ENCODE measurements at places on chromosomes 2 and 18.

DNA sequence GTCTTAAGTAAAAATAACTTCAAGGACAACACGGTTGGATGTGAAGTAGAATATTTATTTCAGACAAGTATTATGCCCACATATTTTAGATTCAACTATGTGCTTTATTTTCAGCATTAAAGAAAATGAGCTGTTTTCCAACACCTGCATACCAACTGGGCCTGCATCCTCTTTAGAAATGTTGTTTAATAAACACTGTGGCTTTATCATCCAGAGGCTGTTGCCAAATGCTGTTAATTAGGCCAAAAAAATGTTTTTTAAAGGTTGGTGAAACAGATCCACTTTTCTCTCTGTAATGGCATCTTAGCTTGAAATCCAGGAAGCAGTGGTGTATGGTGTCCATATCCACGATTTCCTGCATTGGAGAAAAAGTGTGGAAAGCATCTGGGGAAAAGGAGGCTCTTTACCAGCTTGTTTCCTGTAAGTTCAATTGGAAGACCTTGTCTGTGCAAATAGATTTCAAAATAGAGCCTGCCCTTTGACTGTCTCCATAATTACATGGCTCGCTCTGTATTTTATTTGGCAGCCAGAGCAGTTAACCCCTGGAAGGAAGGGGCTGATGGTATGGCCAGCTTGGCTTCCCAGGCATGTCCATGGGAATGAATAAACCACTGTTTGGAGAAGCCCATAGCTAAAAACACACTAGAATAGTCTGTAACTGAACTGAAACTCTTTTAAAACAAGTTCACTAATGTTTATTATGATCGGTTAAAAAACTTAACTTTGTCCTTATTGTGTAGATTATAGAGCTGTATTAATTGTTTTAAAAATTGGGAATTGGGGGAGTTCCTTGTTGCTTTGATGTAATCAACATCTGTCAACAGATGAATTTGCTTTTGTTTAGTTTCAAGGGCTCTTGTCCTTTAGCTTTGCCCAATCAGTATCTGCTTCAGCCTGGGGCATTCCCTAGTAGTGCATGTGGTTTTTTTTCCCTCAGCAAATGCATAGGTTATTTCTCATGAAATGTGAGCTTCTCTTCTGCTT, 33.0 kb upstream of the DLX1 start:
- DNase-seq, result peak; percentile 22

DNA sequence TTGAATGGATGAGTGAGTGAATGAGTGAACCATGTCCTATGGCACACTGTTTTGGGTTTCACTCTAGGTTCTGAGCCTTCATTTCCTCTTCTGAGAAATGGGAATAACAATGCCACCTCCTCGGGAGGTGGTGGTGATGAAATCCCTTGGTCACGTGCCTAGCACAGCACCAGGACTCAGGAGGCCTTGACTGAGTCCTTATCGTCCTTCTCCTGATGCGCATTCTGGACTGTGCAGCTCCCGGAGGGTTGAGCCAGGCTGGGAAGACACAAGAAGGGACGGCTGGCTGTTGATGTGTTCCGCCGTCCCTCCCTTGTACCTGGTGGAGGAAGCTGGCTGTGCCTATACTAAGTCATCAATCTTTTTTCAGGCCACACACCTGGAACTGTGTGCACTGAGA, 437.3 kb downstream of the ZNF521 start:
- DNase-seq, result no peak

DNA sequence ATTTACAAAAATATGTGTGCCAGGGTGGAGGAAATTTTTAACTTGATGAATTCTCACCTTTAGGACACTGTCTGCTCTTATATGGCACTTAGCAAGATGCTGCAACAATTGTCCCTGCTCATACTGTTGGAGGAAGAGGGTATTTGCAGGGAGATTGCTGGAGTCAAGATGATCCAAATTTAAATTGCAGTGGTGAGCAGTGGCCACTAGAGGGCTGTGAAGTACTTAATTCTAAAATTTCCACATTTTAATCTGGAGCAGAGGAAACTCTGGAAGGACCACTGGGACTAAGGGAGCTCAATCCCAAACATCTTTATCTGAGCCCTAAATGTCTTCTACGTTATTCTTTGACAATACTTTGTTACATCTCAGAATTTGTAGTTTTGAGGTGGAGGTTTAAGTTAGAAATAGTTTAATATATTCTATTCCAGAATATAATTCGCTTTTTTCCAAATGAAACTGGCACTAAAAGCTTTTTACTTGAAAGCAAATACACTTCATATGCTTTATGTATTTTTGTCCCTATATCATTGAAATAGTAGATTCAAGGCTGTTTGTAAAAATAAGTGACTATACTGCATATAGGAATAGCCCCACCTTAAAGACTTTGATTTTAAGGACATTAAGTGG, 33.0 kb upstream of the PTH2R start:
- DNase-seq, result peak; percentile 24

DNA sequence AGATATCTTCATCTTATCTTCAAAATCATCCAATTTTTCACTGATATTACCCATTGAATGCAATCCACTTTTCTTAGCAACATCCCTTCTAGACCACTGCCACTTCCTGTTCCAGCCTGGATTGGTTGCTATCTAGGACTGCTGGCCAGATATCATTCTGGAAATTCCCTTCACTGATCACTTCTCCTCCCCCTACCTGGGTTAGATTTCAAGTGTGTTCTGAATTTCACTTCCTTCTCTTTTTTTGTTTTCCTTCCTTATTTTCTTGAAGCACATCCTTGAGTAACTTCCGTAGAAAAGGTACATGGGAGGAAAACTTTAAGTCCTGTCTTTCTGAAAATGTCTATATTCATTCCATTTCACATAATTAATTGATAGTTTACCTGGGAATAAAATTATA, 82.0 kb upstream of the IL1R2 start:
- DNase-seq, result no peak

- no peak for DNase-seq
These were observed 64.7 kb upstream of the EDAR start for GRCh38 chr2:109053716-109054115.

DNA sequence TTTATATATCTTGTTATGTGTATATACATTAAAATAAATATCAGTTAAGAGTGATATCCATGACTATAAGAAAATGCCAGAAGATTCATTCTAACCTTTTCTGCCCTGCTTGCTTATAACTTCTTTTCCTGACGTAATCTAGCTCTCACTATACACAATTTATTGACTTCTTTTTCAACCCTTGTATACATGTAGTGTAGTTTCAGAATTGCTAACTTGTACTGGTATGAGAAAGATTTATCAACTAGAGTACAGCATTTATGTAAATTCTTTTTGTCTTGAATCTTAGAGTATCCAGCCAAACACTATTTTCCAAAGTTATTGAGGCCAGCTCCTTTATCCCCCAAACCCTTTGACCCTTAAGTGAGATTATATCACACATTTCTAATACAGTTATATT, 798.0 kb upstream of the RAB6C start:
- no peak for DNase-seq

- DNase-seq, result no peak
These were observed 97.4 kb downstream of the PLB1 start for GRCh38 chr2:28593160-28593755.

GRCh38 chr2:30566631-30567030, 119.6 kb downstream of the LCLAT1 start:
- no peak for DNase-seq

DNA sequence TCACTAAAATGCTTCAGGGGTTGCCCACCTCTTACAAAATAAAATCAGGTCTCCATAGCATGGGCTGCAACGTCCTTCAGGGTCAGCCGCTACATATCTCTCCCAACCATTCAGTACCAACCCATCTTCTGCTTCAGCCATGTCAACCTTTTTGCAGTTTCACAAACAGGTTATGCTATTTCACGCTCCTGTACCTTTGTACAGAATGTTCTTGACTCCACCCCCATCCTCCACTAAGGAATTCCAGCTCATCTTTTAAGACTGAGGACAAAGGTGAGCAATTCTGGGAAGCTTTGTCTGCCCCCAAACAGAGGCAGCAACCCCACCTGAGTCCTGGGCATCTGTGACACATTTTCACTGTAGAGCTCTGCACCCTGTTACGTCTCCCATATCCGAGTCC, 8.8 kb upstream of the EVA1A start:
- no peak for DNase-seq

- no peak for DNase-seq
These were observed 34.2 kb downstream of the CERS6 start for GRCh38 chr2:168490015-168490874.

GRCh38 chr2:106789185-106789584, 96.8 kb downstream of the ST6GAL2 start:
- peak; percentile 4 for DNase-seq

DNA sequence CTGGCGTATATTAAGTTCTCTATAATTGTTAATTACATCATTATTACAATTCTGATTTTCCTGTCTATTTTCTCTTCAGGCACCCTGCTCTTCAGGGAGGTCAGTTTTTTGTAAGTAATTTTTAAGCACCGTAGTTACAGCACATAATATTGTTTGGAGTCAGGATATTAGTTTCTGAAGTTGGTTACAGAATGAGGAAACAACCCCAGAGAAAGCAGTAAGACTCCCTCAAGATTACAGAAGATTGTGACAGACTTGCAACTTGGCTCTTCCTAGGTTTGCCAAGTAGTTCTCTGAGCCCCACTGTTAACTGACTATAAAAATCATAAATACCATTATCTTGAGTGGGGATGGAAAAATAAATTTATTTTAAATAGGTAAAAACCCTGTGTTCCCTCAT, 921 bp downstream of the RPE start:
- no peak for DNase-seq

- no peak for DNase-seq
These were observed 171.1 kb upstream of the MYT1L start for GRCh38 chr2:2502201-2502549.

- no peak for DNase-seq
These were observed 49.9 kb downstream of the SCN2A start for GRCh38 chr2:165289069-165289468.

GRCh38 chr2:231604101-231604684, 11.5 kb downstream of the TEX44 start:
- no peak for DNase-seq

DNA sequence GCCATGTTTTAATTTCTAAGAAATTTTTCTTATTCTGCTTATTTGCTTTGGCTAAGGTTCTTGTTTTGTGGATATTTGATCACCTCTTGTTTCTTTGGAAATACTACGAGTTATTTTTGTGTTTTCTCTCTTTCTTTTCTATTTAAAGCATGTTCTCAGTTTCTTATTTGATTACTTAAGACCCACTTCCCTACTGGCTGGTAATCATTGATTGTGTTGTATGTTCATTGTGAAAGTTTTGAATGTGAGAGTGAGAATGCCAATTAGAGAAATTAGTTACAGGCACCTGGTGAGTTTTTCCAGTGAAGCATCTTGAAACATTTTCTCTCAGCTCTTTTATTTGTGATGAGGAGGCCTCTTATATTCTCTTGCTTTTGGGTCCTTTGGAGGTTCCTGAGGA, 226.7 kb upstream of the MC4R start:
- no peak for DNase-seq

DNA sequence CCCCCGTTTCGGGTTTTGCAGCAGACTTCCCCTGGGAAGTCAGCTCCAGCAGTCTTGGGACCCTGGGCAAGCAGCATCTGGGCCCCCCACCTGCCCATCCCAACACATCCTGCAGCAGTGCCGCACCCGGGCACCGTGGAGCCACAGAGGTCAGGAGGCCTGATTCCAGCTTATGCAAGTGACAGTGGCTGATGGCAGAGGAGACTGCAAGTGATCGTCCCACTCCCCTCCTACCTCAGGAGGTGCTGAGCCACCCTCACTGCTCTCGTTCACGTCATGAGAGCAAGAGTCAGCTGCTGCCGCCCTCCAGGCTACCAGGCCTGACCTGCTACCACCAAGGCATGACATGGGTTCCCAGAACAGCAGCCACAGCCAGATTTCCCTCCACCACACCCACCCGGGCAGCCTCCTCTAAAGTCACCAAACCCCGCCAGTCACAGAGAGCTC, 18.2 kb downstream of the COX7A2L start:
- DNase-seq, result no peak

DNA sequence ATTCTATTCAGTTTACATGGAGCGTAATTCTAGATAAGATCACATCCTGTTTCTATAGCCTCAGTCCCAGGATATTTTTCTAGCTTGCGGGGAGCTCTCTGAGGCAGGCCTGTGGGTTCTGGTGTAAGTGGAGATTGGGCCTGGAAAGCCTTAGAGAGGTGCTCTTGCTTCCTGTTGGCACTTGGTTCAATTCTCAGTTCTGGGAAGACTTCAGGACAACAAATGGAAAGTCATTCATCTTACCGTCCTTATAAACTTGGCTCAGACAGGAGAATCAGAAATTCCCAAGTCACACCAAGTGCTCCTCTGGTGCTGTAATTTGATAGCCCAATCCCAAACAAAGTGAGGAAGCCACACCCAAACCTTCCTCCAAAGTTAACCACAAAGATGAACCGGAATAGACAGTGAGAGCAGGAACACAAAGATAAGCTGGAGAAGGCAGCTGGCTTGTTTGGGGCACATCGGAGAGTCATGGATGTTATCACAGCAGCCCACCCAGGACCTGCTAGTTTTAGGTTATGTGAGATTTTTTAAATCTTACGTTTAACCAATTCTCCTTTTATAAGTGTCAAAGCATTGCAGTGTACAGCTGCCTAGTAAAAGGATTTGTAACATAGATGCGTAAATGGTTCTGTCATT, 144.3 kb upstream of the MAP3K20 start:
- peak; percentile 12 for DNase-seq

- DNase-seq, result no peak
These were observed 144.6 kb upstream of the SATB2 start for GRCh38 chr2:199602271-199602895.

DNA sequence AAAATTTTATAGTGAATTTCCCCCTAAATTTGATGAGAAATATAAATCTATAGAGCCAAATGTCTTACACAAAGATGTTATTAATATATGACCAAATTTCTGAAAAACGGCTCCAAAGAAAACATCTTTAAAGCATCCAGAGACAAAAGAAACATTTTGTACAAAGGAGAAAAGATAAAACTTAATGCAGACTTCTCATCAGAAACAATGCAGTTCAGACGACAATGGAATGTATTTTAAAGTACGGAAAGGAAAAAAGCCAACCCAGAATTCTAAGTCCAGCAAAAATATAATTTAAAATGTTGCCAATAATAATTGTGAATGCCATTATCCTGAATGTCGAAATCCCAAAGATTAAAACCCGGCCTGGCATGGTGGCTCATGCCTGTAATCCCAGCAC, 129.4 kb downstream of the MCFD2 start:
- no peak for DNase-seq

DNA sequence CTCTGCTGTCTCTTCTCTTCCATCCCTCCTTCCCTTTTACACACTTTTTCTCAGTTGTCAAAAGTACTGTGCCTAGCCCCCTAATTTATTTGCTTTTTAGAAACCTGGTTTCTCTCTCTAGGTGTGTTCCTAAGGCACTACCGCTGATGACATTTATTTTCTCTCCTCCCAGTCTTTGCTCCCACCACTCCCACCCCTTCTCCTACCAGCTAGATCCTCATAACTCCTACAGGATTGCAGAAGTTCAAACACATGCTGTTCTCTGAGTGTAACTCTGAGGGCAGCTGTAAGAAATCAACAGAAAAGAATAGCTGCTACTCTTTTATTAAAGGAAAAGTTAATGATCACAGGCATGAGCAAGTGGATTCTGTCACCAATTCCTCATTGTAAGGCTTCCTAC, 22.3 kb upstream of the LRRTM1 start:
- DNase-seq, result no peak

All from NCI-H446 treated with DMSO at 0.1 percent for 48 hours (cell line).